WTC11 (cell line): ENCODE measurements at places on chromosomes 5 and 9. TPM values are rescaled to one million over a fixed set of nuclear protein-coding genes. Genes with fewer than 3 reads are reported as not detected.

DNA sequence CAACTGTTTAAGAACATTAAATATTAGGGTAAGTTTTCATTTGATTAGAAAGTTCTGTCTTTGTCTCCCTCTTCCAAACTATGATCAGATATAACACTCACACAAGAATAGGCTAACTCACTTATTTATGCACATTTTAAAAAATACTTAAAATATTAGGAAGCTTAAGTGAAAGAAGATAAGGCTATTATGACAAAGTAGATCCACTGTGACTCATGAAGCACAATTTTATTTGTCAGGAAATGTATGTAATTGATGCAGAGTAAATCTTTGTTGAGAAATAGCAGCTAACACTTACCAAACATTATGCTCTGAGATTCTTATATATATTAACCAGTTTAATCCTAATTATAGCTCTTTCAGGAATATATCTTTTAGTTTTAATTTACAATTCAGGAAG is 560.6 kb downstream of the CSNK1G3 start:
- no peak for DNase-seq
- no peaks in the 10 kb centered on the region for H3K36me3 ChIP-seq
- peaks cover 15% of the 10 kb centered on the region for H3K4me1 ChIP-seq
- H3K27me3 ChIP-seq, result no peaks in the 10 kb centered on the region

DNA sequence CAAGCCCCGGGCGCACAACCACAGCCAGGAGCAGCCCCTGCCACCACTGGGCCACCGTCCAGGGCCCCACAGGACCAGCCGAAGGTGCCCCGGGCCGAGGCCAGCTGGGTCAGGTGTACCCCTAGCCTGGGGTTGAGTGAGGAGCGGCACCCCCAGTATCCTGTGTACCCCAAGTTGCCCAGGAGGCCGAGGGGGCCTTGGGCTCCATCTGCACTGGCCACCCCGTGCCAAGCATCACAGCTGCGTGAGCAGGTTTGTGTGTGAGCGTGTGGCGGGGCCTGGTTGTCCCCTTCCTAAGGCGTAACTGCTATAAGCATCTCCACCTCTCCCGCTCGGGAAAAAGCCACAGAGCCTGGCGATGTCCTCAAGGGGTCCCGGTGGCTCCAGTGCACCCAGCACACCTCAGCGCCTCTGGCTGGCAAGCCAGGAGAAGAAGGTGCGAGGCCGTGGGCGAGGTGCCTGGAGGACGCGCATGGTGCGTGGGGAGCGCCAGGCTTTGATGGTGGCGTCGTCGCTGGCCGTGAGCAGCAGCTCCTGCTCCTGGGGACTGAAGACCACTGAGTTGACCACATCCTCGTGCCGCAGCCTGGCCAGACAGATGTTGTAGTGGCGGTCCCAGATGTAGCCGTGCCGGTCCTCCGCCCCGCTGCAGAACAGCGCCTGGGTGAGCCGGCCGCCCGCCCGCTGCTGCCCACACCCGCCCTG is 3.9 kb downstream of the FBXW5 start:
- H3K36me3 ChIP-seq, result peaks cover 14% of the 10 kb centered on the region
- no peak overlapping the region for H3K27ac ChIP-seq
- peaks cover 6% of the 10 kb centered on the region for H3K4me1 ChIP-seq
- no peak overlapping the region for H3K4me3 ChIP-seq

The BOD1 gene
- total RNA-seq, result 117 to 123 TPM (median 120 TPM) in 3 replicates

- H3K27me3 ChIP-seq, result peaks cover 32% of the 10 kb centered on the region
- no peak overlapping the region for H3K27ac ChIP-seq
- no peak for DNase-seq
- H3K4me1 ChIP-seq, result peaks cover 64% of the 10 kb centered on the region
- no peaks in the 10 kb centered on the region for H3K36me3 ChIP-seq
These were observed 2.7 kb upstream of the CXXC5 start for GRCh38 chr5:139645430-139645871.

The KCNV2 gene
- total RNA-seq, result not detected in 3 replicates

- no peak overlapping the region for H3K27ac ChIP-seq
- H3K27me3 ChIP-seq, result peaks cover 11% of the 10 kb centered on the region
- H3K36me3 ChIP-seq, result no peaks in the 10 kb centered on the region
- no peak overlapping the region for H3K4me3 ChIP-seq
- 0 out of 2 replicates have a peak, but pooled peaks cover under 1% of the 10 kb centered on the region for H3K4me1 ChIP-seq
- no peak for DNase-seq
These were observed 14.2 kb downstream of the KLF9 start for GRCh38 chr9:70400107-70400892.

DNA sequence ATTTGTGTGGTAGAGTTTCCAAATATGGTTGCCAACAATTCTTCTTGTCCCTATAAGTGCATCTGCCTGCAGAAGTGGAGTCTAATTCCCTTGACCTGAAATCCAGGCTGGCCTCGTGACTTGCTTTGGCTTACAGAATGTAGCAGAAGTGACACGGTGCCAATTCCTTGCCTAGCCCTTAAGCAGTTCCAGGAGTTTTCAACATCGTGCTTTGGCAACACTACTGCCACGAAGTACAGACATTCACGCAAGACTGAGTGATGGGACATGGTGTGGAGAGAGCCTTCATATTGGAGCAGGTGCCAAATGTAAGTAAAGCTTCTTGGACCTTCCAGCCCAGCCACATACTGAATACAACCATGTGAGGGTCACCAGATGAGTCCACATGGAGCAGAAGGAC is 92.9 kb upstream of the NEK6 start:
- no peaks in the 10 kb centered on the region for H3K36me3 ChIP-seq
- DNase-seq, result no peak
- no peaks in the 10 kb centered on the region for H3K4me1 ChIP-seq

DNA sequence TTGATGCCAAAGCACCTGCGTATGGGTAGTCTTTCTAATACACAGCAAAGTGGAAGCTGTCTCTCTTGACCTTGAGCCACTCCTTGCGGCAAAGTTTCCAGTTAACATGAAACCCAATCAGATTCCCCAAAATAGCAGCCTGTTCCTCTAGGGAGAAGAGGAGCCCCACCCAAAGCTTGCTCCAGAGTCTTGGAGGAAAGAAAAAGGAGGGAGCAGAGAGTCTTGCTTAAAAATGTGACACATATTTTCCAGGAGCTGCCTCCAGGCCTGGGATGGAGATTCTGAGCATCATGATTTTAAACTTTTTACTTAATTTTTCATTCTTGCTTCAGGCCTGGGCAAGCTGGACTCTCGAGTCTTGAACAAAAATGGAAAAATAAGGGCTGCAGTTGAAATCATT is 223.5 kb upstream of the TNC start:
- H3K27me3 ChIP-seq, result no peaks in the 10 kb centered on the region
- no peak for DNase-seq

GRCh38 chr9:12739014-12739652 is 35.7 kb upstream of the LURAP1L start:
- H3K36me3 ChIP-seq, result peaks cover 8% of the 10 kb centered on the region
- H3K4me3 ChIP-seq, result no peak overlapping the region
- H3K27ac ChIP-seq, result no peak overlapping the region
- no peaks in the 10 kb centered on the region; the same call in 1 of the 2 replicates for H3K27me3 ChIP-seq

The FGF1 gene
- 0.21 to 0.55 TPM in 2 of 3 replicates, not detected in the other for total RNA-seq

- no peak overlapping the region for H3K27ac ChIP-seq
- no peak overlapping the region for H3K4me3 ChIP-seq
- no peak for DNase-seq
- peaks cover 38% of the 10 kb centered on the region for H3K36me3 ChIP-seq
- no peaks in the 10 kb centered on the region for H3K27me3 ChIP-seq
These were observed 427.1 kb downstream of the CHSY3 start for GRCh38 chr5:130331332-130331731.

DNA sequence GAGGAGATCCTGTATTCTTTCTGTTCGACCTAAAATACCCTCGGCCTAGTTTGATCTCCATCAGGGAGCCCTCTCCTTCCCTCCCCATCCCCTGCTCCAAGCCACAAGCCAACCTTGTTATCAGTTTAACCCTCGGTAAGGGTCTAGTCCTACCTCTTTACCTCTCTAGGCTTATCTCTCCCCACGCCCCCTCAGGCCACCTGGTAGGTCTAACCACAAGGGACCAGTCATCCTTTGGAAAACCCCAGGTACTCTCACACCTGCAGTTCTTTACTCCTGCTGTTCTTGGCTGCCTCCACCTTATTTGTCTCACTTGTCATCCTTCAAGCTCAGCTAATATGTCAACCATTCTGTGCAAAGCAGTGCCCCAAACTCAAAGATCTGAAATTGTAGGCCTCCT is 78.7 kb downstream of the RAD23B start:
- H3K27me3 ChIP-seq, result no peaks in the 10 kb centered on the region
- no peak overlapping the region for H3K27ac ChIP-seq
- no peak for DNase-seq
- H3K4me3 ChIP-seq, result no peak overlapping the region
- peaks cover 7% of the 10 kb centered on the region for H3K4me1 ChIP-seq

GRCh38 chr9:88873635-88874034 is 117.6 kb upstream of the S1PR3 start:
- H3K36me3 ChIP-seq, result no peaks in the 10 kb centered on the region
- no peak for DNase-seq
- no peak overlapping the region for H3K4me3 ChIP-seq
- H3K4me1 ChIP-seq, result no peaks in the 10 kb centered on the region
- no peaks in the 10 kb centered on the region for H3K27me3 ChIP-seq
- H3K27ac ChIP-seq, result no peak overlapping the region

The NCS1 gene
- total RNA-seq, result 31.8 to 32.6 TPM (median 32.4 TPM) in 3 replicates

The ANKRD18A gene
- total RNA-seq, result 10.8 to 15.7 TPM (median 12.9 TPM) in 3 replicates
